ENCODE measurements at places on chromosomes 4 and X.

GRCh38 chrX:69388526-69388925 lies 115.6 kb upstream of the NALF2 start:
- DNase-seq = no peak

GRCh38 chr4:12723849-12724447 lies 760.2 kb downstream of the RAB28 start:
- DNase-seq = no peak

GRCh38 chr4:95867919-95868318 lies 28.0 kb downstream of the PDHA2 start:
- no peak for DNase-seq

- DNase-seq = peak; percentile 6
Observed at GRCh38 chr4:78644744-78645330, 93.3 kb downstream of the ANXA3 start.

GRCh38 chrX:32395878-32396277 lies 815.5 kb downstream of the DMD start:
- no peak for DNase-seq

DNA sequence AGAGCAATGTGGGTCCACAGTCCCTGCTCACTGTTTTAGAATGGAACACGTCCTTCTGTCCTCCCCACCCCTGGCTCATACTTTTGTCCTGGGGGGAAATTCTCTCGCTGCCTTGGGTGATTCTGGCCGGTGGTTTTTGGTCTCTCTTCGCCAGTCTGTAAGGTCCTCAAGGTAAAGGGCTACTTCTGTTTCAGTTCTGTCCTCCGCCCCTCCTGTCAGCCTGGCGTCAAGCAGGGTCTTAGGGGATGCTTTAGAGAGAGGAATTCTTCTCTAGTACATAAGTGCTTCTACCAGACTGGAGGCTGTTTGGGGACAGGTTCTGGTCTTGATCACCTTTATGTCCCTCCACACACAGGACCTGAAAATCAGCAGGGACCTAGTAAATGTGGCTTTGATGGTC lies 617 bp upstream of the MRFAP1L1 start:
- no peak for DNase-seq

- DNase-seq = no peak
Observed at GRCh38 chrX:122666601-122667000, 517.5 kb upstream of the GRIA3 start.

- DNase-seq = no peak
Observed at GRCh38 chrX:20397587-20397986, 130.9 kb upstream of the RPS6KA3 start.

GRCh38 chr4:120672076-120672475 lies 250.4 kb downstream of the PRDM5 start:
- DNase-seq = no peak

DNA sequence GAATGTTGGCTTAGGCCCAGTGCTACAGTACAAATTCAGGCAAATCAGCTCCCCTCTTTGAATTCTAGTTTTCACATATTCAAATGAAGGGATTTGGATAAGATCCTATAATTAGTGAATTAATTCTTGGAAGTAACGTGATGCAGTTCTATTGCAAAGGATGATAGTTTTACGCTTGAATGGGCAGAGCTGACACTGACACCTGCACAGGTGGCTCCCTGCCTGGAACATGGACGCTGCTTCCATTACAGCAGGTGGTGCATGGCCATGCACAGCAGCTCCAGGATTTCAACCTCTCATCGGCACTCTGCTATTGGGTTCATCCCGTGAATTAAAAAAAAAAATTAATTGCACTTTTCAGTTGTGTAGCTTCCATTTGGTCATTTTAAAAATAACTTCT lies 28.4 kb upstream of the RPS6KA6 start:
- DNase-seq = no peak

DNA sequence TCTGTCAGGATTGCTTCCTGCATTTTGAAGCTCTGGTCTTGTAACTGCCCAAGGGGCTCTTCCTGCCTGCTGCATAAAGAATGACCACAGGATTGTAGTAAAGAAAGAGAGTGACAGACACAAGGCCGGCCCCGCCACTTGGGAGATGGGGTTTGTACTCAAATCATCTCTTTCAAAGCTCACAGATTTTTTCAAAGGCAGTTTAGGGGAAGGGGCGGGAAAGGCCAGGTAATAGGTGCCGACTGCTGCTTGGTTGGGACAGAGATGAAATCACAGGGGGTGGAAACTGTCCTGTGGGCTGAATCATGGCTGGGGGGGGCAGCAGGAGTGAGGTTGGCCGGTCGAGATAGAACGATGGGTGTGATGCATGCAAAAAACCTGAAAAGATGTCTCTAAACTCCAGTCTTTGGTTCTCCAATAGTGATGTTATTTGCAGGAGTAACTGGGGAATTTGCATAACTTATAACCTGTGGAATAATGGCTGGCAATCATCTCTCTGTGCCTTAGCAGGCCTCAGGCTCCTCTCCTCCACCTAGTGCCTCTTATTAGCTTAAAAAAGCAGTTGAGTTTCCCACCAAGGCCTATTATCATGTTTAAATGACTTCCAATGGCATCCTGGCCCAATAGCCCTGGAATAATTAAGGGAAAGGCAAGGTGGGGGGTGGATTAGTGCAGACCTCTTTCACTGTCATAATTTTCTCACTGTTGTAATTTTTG lies 778.4 kb upstream of the FRG1 start:
- no peak for DNase-seq

- DNase-seq = no peak
Observed at GRCh38 chr4:84877051-84877833, 89.2 kb downstream of the WDFY3 start.

DNA sequence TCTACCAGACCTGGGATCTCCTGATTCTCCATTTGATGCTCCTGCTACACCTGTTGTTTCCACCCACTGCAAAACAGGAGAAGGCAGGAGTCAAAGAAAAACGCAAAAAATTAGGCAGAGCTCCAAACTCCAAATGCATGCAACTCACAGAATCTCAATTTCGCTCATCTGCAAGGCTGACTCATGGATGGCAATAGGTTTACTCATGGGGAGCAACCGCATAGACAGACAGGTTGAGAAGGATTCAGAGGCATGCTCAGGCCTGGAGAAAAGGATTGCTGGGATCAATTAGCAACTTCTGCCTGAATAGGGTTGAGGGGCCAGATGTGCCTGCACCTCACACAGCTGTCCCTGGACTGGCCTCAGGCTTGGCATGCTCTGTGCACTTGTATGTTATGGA lies 231.0 kb downstream of the LDB2 start:
- DNase-seq = no peak

DNA sequence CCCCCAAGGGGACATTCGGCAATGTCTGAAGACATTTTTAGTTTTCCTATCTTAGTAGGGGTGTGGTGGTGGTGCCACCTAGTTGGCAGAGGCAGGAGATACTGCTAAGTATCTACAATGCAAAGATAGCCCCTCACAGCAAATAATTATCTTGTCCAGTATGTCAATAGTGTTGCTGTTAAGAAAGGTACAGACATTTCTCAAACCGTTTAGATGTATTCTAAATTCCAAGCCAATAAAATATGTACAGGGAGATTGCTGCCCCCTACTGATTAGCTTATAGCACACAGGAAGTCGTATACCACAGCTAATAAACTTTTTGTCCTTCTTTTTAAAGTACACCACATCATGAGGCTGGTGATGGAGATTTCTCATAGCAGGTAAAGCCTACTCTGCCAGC lies 260.5 kb downstream of the TMA16 start:
- no peak for DNase-seq

DNA sequence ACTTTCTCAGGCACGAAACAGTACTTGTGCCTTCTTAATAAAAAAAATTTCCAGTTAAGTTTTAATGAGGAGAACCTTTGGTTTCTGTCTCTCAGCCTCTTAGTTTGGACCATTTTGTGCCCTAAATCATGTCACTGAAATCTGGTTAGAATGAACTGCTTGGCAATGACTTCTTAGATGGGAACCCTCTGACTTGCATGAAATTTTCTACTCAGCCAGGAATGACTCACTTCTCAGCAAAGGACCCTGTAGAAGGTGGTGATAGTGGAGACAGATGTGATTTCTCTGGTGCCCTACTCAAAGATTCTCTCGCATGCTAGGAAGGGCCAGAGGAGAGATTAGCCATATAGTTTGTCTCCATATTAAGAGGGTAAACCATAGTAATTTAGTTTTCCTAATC lies 50.5 kb downstream of the RASL11B start:
- no peak for DNase-seq

DNA sequence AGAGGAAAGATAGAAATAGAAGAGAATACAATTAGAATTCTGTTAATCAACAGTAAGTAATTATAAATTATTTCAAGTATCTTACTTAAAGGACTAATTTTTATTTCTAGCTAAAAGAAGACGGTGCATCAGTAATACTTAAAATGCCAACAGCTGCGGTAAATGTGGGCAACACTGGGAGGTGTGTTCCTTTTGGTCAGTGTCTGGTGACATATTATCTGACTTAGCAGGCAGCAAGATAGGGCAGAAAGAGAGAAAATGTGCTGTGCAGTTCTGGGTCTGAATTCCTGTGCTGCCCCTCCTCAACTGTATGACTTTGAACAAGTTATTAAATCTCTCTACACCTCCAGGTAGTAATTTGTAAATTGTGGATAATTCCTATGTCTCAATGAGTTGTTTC lies 120.6 kb downstream of the ZNF827 start:
- DNase-seq = no peak

DNA sequence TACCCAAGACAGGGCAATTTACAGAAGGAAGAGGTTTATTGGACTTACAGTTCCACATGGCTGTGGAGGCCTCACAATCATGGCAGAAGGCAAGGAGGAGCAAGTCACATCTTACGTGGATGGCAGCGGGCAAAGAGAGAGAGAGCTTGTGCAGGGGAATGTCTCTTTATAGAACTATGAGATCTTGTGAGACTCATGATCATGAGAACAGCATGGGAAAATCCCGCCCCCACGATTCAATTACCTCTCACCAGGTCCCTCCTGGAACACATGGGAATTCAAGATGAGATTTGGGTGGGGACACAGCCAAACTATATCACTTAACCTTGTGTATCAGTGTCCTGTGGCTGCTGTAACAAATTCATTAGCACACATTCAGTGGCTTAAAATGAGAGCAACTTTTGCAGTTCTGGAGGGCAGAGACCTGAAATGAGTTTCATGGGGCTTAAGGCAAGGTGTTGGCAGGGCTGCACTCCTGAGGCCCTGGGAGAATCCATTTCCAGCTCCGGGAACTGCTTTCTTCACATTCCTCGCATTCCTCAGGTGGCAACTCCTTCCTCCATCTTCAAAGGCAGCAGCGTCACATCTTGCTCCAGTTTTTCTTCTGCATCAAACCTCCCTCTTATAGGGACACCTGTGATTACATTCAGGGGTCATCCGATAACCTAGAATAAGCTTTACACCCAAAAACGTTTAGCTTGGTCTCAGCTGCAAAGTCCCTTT lies 22.3 kb upstream of the NSG1 start:
- DNase-seq = no peak

DNA sequence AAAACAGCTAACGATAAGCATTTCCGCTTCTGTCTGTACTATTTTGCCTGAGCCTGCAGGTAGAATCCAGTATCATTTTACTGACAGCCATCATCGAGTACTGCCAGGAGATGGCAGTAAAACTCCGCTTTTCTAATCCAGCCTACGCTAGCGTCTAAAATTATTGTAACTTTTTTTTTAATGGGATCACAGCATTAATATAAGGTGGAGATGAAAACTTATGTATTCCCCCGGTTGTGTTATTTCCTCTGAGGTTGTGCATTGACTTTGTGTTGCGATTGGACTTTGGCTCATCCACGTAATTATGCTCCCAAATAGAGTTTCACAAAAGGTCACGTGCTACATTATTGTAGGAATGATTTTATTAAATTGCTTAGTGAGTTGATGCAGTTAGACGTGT lies 248.1 kb downstream of the C4orf33 start:
- no peak for DNase-seq

DNA sequence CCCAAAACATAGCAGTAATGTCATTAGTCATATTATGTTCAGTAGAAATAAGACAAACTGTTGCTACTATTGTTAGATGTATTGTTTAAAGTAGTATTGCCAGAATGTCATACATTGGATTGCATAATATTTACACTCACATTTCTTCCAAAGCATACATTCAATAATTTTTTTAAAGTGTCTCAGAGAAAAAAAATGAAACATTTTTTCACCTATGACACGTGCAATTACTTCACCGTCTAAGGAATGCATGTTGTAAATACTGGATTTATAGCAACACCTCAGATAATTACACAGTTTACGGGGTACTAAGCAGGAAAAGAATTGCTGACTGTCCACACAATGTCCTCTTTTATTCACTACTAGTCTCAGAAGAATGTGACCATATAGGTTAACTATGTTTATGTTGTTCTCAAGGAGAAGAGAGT lies 162.1 kb downstream of the PCDH18 start:
- DNase-seq = no peak

DNA sequence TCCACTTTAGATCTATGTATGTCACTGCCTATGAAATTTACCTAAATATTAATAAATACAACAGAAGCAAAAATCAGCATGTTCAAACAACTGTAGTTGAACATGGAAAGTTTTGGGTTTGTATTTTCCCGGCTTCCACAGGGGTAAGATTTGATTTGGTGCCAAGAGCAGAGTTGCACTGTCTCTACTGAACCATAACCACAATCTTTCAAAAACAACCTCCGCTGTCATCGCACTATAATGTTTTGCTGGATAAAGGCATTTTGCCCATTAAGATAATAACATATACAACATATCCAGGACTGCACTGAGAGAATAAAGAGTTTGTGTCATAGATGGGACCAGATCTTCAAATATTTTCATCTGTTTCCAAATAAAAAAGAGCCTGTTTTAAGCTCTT lies 94.9 kb downstream of the TENM3 start:
- no peak for DNase-seq

DNA sequence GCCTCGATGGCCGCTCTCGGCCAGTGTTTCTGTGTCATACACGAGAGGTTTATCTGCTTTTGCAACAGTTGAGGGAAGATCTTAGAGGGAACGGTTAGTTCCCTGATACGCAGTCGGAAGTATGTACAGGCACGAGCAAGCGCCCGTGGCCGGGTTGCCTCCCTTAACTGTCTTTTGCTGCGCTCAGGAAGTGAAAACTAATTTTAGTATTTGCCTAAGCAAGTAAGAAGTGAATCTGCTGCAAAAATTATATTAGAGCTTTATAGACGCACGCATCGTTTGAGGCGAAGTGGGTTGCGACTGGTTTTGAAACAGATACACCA lies 695 bp downstream of the MTM1 start:
- no peak for DNase-seq

GRCh38 chr4:163482190-163482589 lies 8.6 kb upstream of the TKTL2 start:
- no peak for DNase-seq

GRCh38 chr4:157908031-157908430 lies 264.8 kb downstream of the GASK1B start:
- no peak for DNase-seq

DNA sequence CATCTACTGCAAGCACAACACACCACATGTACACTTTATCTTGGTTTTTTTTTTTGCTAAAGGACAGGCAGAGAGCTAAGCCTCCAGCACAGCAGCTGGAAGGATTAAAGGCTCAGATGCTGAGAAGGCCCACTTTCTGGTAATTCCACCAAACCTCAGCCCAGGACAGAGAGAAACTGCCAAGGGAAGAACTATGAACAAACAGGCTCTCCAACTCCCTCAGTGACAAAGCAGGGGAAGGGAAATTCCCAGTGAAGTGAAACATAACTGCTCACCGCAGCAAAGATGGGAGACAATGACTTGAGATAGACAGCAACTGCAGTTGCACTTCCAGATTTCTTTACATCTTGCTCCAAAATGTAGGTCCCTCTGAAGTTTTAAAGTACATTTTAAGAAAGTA lies 4.8 kb downstream of the PROM1 start:
- no peak for DNase-seq

GRCh38 chr4:161444626-161445025 lies 719.2 kb downstream of the FSTL5 start:
- no peak for DNase-seq

GRCh38 chrX:55011294-55011693 lies 11.1 kb downstream of the APEX2 start:
- no peak for DNase-seq

Measured in stimulated activated CD8-positive, alpha-beta memory T cell treated with anti-CD3 and anti-CD28 coated beads, Interleukin-7, amount 100 ng/mL, for 1 hour (primary cell).